ENCODE measurements at places on chromosomes 1 and 21.
A peak's percentile ranks its signal among the peaks of the same experiment; 100 is the strongest.

- no peak for DNase-seq
Measured at GRCh38 chr1:185464777-185465176, 147.7 kb upstream of the IVNS1ABP start.

DNA sequence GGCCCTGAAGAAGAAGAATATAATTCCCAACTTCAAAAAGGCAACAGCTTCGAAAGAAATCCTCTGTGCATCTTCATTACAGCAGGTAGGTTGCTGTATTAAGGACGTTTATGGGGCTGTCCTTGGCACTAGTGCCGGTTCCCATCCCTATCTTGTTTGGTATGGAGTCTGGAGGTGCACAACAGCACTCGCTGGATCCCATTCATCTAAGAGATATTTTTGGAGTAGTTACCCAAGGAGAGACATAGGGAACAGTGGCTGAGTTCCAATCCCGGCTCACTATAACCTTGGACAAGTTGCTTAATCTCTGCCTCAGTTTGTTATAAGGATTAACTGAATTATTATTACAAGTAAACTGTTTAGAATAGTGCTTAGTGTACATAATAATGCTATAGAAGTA lies 106.4 kb downstream of the TRABD2B start:
- no peak for DNase-seq

GRCh38 chr1:95382000-95382786 lies 148.2 kb downstream of the RWDD3 start:
- no peak for DNase-seq

- no peak for DNase-seq
Measured at GRCh38 chr1:54499360-54500106, 48.5 kb upstream of the ACOT11 start.

DNA sequence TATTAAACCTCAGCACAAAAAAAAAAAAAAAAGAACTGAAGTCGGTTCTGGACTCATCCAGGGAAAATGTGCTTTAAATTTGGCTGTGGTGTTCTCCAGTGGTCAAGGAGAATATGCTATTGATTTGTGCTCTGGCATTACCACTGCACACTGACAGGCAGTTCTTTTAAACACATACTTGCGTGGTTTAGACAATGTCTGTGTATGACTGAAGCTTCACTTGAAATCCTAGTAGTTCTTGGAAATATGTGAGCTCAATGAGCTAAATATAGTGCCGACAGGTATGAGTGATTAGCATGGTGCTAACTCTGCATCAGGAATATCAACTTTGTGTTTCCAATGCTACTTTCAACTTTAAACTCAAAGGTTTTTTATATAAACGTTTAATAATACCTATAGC lies 415.6 kb downstream of the SMYD3 start:
- DNase-seq, result no peak

GRCh38 chr1:205593532-205593931 lies 38.3 kb downstream of the ELK4 start:
- DNase-seq, result no peak

GRCh38 chr1:167330601-167331293 lies 110.1 kb downstream of the POU2F1 start:
- DNase-seq, result no peak

DNA sequence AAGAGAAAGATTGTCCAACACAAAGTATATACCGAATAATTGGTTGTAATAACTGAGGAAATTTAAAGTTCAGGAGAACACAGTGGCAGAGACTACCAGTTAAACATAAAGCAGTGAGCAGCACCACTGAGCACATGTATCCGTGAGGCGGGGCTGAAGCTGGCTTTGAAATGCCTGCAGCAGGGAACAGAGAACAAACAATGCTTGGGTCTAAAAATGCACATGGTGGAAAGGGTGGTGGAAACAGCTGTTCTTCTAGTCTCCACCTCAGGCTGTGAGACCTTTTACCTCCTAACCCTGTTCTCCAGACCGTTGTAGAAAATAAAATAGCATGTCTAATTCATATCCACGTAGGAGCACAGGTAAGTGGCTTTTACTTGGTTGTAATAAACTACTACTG lies 7.7 kb upstream of the GNG4 start:
- DNase-seq, result no peak

DNA sequence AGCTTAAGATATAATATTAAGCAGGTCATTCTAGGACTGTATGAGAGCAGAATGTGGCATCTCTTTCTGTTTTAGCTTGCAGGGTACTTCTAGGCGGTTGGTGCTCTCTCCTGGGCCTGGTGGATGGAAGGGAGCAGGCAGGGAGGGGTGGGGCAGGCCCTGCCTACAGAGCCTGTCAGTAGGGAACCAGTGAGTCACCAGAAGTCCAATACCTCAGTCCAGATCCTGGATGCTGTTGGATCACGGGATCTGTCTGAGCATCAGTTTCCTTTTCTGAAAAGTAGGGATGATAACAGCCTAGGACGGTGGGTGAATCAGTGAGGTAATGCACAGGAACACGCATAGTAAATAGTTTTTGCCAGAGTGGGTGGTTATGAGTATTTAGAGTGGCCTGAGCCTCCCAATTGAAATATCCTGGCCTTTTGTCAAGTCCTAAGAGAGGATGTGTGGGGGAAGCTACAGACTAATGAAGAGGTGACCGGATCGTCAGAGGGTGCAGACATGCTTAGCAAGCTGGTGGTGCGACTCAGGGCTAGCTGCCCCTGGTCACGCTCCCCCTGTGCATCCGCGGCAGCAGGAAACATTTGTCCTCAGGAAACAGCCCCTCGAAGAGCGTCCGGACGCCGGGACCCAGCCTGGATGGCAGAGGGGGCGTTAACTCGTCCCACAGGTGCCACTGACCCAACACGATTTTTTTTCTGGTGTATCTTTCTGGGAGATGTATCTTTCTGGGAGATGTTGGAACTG lies 23.9 kb downstream of the NAV1 start:
- no peak for DNase-seq

DNA sequence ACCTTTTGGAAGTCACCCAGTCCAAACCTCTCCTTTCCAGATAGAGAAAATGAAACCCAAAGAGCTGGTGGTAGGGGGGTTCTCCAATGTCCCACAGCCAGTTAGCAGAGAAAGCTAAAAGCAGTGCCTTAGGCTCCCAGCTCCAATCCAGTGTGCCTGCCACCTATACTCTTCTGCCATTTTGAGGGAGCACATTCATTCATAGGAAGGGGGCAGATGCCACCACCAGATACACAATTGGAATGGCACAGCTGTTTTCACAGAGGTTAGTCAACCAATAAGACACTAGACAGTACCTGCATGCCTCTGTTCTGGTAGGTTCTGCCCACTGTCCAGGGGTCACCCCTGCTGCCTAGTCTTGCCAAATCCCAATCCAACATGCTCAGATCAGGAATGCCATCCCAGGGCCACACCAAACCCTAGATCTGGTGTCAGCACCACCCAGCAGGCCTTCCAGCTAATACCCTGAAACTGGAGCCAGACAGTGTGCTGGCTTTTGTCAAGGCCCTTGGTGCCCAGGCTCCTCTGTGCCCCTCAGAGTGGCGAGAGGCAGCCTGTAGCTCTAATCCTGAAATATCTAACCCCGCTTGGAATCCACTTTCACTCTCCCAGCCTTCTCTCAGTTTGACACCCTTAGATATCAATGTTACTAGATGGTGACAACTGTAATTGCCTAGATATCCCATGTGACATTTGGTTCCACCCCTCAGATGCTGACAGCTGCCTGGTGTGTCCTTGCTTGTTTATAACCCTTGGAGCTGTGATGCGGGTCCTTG lies 178.6 kb downstream of the TGFBR3 start:
- DNase-seq, result no peak

GRCh38 chr1:67532452-67533216 lies 102.4 kb upstream of the SERBP1 start:
- no peak for DNase-seq

GRCh38 chr1:110674337-110675059 lies at the start of gene KCNA3:
Gene KCNA3, minus strand, starts transcription at chr1:110674940. Its CDS starts 131 bp downstream, at chr1:110674809.
- peak; percentile 69 for DNase-seq

DNA sequence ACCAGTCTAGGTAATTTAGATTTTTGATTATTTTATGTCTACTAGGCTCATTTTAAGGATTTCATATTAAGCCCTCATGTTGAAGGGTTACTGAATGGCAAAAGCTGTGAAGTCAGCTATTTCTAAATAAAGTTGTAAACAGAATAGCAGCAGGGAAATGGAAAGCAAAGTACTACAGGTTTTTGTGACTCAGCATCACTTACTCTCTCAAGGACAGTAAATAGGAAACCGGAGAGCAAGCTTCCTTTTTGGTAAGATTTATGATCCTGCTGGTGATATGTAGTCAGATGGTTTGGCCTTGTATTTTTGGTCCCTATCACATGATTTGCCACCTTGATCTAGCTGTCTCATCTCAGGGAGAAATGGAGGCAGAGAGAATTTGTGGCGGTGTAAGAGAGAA lies 226.0 kb downstream of the RPS6KC1 start:
- DNase-seq, result no peak

DNA sequence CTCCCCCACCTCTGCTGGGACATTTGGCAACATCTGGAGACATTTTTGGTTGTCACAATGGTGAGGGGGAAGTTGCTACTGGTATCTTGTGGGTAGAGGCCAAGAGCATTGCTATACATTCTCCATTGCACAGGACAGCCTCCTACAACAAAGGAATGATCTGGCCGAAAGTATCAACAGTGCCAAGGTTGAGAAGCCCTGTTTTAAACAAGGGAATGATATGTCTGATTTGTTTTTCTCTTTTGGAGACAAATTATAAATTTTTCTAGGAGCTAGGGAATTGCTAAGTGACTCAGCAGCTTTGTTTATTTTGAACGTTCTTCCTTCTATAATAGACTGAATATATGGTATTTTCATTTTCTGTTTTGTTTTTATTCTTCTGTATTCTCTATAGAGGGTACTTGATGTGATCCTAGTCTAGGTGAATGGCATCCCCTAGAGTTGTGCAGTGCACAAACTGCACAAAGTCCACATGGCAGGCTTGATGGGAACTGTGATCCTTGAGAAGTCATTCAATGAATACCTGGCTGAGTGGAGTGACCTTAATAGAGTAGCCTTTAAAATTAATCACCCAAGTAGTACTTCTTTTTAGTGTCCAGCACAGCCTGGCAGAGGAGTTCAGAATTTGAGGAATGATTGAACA lies 288.6 kb upstream of the USP24 start:
- no peak for DNase-seq

DNA sequence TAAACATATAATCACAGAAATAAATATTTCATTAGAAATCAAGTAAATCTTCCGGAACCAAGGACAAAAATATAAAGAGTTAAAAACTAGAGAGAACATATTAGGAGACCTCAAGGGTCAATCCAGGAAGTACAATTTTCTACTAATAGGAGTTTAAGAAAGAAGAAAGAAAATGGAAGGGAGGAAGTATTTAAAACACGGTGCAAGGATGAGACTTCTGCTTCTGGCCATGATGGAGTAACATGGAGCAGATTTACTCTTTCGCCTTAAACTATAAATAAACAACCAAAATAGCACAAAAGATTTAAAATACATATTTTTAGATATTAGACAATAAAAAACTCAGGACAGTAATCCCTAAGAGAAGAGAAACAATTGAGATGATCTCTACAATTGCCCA lies 12.6 kb upstream of the IFNAR1 start:
- DNase-seq, result no peak

- no peak for DNase-seq
Measured at GRCh38 chr1:169698976-169699375, 12.4 kb downstream of the SELL start.

DNA sequence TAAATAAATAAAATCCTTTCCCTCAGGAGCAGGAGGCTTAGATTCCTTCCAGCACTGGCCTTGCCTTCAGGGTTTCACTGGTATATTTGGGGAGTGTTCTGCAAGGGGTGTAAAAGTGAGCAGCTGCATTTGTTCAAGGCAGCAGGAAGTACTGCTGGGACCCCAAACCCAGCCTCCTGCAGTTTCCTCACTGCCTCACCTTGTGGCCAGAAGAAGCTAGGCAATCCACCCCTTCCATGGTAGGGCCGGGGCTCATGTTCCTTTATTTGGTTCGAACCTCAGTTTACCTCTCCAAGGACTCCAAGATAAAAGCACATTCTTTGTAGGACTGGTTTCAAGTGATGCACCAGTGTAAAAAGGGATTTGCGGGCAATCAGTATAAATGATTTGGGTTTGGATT lies 21.0 kb upstream of the CFAP126 start:
- DNase-seq, result no peak

- DNase-seq, result no peak
Measured at GRCh38 chr1:59678493-59679228, 136.1 kb upstream of the HOOK1 start.

DNA sequence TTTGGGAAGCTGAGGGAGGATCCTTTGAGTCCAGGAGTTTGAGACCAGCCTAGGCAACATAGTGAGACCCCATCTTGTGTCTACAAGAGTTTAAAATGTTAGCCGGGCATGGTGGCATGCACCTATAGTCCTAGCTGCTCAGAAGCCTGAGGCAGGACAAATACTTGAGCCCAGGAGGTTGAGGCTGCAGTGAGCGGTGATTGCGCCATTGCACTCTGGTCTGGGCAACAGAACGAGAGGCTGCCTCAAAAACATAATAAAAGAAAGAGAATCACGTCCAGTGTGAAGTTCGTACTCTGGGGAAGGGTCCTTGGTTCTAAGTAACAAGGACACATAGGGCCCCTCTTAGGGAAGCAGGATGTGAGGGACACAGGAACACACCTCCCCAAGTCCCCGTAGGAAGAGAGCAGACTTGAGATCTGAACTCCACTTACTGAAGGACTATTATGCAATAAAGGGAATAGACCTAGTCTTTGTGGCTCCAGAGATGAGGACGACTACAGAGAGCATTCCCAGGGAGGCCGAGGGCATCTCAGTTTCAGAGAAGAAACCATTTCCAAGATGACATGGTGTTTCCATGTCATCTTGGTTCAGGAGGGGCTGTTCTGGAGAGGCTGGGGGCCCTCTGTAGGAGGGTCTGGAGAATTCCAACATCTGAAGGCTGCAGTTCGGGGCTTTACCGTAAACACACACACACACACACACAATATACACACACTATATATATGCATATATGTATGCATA lies 10.8 kb upstream of the ENO1 start:
- DNase-seq, result no peak

GRCh38 chr1:118993700-118994026 lies 5.5 kb upstream of the TBX15 start:
- no peak for DNase-seq

- DNase-seq, result no peak
Measured at GRCh38 chr1:201282216-201282615, 1.1 kb upstream of the PKP1 start.

DNA sequence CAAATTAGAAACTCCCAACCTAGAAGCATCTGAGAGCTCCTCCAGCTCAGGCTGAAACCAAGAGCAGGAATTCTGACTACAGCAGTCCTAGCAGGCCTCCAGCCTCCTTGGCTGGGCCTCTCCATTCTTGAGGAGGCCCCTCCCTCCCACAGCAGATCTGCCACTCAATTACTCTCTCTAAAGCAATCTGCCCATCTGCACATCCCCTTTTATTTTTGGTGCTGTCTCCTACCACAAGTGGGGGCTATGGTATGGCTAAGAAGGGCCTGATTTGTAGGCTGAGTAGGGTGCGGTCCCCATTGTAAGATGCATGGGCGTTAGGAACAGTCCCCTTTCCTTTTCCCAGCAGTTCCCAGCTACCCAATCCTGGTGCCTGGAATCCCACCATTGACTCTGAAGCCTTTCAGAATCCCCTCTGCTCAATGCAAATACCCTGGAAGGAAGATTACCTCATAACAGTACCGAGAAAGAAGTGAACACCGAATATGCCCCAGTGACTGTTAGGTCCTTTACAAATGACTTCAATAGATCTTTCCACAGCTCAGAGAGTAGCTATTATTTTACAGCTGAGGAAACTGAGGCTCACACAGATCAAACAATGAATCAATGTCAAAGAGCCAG lies 11.6 kb upstream of the TTC39A start:
- no peak for DNase-seq
